ENCODE measurements at places on chromosomes 12 and 14.

DNA sequence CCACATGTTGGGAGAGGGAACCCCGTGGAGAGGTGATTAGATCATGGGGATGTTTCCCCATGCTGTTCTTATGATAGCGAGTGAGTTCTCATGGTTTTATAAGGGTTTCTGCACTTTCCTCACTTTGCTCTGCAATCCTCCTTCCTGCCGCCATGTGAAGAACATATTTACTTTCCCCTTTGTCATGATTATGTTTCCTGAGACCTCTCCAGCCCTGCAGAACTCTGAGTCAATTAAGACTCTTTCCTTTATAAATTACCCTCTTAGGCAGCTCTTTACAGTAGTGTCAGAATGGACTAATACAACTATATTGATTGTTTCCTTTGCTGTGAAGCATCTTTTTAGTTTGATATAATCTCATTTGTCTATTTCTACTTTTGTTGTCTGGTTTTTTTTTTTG, 13.1 kb upstream of the RASSF9 start:
- DNase-seq: no peak

GRCh38 chr14:104935955-104936354, 11.3 kb downstream of the PLD4 start:
- DNase-seq: peak; percentile 7

DNA sequence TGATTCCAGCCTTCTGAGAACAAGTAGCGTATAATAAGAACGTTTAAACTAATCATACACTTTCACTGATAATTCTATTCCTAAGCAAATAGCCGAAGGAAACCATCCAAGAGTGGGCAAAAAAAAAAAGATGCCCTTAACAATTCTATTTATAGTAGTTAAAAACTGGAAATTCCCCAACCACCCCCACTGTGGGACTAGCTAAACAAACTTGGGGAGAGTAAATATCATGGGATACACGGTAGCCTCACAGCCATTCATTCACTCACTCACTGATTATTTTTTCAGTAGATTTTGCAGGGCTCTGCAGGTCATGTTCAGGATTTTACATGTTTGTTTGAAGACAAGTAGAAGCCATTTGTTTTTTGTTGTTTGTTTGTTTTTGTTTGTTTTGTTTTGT, 197.0 kb downstream of the ETV6 start:
- no peak for DNase-seq

- no peak for DNase-seq
These were observed 89.0 kb downstream of the SETD3 start for GRCh38 chr14:99391671-99392070.

DNA sequence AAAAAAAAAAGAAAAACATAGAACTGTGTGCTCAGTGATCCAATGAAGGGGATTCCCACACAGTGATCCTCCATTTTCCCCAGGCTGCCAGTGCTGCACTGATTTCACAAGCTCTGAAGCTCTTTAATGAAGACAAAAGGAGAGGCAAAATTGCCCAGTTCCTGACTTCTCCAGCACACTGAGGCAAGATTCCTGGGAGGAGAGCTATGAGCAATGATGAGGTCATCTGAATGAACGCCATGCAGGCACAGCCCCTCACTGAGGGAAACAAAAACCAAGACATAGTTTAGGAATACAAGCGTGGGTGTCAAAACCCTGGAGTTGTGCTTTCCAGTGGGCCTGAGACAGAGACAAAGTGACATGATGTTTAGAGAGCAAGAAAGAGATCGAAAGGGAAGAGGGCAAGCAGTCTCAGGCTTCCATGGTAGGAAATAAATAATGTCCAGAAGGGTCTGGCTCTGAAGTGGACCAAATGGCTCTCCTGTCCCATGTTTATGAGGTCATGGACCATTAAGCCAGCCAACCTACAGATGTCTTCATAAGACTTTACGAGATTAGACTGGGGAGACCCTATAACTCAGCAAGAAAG, 40.9 kb upstream of the SMUG1 start:
- DNase-seq: no peak

DNA sequence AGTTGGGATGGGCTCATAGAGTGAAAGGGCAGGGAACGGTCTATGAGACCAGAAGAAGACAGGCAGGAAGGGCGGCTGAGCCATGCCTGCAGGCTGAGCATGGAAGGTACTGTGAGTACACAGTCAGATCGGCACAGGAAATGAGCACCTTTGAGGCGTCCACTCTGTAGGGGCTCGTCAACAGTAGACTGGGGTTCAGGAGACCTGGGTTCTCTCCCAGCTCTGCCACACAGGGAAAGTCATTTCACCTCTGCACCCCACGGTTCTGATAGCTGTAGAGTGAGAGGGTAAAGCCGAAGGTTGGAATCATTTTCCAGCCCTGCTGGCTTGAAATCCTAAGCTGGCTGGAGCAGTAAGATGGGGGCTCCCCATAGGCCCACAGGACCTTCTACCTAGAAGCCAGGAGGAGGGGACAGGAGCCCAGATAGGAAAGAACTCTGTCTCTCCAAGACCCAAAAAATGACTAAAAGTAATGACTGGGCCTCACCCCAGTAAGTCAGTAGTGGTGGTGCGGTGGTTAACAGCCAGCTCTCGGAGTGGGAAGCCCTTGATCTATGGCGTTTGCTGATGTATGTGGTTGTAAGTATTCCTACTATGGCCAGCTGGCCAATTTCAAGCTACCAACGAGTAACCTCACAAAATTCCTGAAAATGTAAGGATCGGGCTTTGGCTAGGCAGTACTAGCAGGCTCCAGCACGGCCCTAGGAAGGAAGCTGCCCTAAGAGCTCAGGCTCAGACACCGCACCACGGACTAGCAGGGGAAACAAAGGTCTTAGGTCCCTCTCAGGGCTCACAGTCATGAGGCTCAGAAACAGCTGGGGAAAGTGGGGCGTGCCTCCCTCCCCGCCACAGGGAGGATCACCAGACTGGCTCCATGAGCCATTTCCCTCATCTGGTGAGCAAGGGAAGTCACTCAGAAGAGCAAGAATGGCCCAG, 10.3 kb upstream of the CD27 start:
- DNase-seq: no peak

DNA sequence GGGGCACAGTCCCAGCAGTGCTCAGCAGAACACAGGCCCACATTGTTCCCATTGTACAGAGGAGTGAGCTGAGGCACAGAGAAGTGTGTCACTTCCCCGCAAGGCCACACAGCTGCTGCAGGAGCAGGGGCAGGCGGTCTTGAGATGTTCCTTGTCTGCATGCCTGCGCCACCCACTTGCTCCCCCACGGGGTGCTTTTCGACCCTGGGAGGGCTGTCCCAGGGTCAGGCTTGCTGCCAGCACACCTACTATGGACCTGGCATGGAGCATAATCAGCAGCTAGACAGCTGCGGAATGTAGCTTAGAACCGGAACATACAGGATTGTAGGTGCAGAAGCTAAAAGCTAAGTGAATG, 7.8 kb upstream of the EP400 start:
- DNase-seq: no peak

DNA sequence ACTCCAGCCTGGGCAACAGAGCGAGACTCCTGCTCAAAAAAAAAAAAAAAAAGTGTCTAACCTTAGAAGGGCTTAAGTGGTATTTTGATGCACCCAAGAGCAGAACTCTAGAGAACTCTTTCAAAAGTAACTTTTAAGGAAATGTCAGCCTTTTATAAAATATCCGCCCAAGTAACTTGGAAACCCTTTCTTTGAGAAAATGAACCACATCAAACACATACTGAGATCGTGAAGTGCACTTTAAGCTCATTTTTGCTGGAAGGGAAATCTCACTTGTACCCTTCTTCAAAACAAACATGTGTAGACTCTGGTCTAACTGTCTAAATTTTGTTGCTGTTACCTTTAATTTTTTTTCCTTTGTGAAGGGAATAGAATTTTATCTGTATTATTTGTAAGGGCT, 5.5 kb downstream of the C12orf56 start:
- DNase-seq: no peak

- no peak for DNase-seq
These were observed 583.5 kb upstream of the NOVA1 start for GRCh38 chr14:27181333-27181732.

- DNase-seq: peak; percentile 72
These were observed 23.8 kb upstream of the PHC1 start for GRCh38 chr12:8890313-8891085.

- no peak for DNase-seq
These were observed 66.4 kb downstream of the ITPK1 start for GRCh38 chr14:93049315-93049714.

DNA sequence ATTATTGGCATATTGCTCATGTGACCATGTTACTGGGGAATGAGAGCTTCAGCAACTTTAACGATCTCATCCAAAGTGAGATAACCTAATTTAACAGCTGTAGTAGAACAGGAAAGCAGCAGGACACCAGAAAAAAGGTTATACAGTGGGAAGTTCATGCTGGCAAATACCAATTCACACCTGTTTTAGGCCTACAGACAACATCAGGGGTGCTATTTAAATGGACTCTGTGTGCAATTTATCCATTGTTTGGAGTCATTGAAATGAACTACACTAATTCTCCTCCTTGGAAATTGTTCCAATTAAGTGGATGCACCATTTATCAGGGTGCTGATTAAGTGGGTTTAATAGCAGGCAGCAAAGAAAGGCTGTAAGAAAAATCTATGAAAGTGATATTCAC, 424.4 kb upstream of the LMO3 start:
- DNase-seq: no peak

GRCh38 chr12:67531051-67531450, 117.5 kb upstream of the DYRK2 start:
- DNase-seq: no peak

Data from WTC11 (cell line).